ENCODE measurements at places on chromosomes 2 and 18.

- DNase-seq = no peak
Observed at GRCh38 chr2:180359522-180360282, 352.6 kb upstream of the CWC22 start.

- DNase-seq = no peak
Observed at GRCh38 chr2:127324635-127325034, 30.7 kb upstream of the ERCC3 start.

DNA sequence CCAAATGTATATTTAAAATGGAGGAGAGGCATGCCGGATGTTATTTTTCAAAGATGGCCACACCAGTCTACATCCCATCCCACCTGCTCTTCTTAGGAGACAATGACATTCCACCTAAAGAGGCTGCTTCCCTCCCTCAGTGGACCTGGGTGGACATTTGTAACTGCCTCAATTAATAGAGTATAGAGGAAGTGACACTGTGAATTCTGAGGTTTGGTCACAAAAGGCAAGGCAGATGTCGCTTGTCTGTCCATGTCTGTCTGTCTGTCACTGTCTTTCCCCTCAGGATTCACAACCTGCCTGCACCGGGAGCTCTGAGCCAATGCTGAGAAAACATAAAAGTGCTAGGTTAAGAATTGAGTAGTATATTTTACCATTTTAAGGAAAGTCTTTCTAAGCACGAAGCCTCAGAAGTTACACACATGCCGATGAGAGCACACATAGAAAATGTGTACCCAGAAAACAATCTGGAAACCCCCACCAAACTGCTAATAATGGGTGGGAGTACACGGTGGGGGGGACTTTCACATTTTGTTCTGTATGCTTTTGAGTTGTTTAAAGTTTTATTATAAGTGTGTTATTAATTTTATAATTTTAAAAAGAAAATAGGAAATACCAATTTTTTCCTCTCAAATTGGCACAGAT is 21.0 kb downstream of the MIB1 start:
- DNase-seq = no peak

GRCh38 chr2:107430006-107430405 is 396.7 kb upstream of the RGPD4 start:
- no peak for DNase-seq

- DNase-seq = no peak
Observed at GRCh38 chr2:127181851-127182250, 38.2 kb downstream of the CYP27C1 start.

GRCh38 chr2:152175012-152175367 is 573 bp downstream of the STAM2 start:
- no peak for DNase-seq

- no peak for DNase-seq
Observed at GRCh38 chr2:32783933-32784332, 156.1 kb downstream of the TTC27 start.

DNA sequence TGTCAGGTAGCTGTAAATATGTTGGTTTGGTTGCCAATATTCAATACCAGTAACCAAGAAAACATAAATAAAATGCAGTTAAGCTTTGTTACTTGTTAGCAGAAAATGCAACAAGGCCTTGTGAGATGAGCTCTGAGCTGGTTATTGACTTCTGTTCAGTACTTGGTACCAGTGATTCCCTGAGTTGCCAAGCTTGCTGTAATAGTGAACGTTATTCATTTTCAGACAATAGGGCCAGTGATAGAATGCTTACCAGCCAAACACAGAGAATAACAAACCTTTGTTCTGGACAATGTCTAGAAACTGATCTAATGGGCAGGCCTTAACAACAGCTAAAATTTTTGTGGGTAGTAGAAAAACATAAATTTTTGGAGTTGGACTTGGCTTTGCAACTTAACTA is 29.5 kb downstream of the RASGRP3 start:
- DNase-seq = no peak

DNA sequence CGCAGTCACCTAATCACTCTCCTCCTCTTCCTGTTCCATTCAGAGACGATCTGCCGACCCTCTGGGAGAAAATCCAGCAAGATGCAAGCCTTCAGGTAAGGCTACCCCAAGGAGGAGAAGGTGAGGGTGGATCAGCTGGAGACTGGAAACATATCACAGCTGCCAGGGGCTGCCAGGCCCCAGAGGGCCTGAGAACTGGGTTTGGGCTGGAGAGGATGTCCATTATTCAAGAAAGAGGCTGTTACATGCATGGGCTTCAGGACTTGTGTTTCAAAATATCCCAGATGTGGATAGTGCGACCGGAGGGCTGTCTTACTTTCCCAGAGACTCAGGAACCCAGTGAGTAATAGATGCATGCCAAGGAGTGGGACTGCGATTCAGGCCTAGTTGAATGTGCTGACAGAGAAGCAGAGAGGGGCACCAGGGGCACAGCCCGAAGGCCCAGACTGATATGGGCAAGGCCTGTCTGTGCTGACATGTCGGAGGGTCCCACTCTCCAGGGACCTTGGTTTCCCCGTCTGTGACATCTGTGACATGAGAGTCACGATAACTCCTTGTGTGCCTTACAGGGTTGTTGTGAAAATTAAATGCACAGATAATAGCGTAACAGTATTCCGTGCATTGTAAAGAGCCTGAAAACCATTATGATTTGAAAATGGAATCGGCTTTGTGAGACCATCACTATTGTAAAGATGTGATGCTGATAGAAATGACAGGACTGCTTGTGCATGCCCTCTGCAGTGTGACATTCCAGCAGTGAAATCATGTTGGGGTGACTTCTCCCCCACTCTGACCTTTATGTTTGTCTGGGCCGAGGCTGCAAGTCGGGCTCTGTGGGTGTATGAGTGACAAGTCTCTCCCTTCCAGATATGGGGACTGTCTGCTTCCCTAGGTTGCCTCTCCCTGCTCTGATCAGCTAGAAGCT is 510 bp downstream of the IL1RN start:
- DNase-seq = no peak

- DNase-seq = no peak
Observed at GRCh38 chr2:239289545-239289944, 111.3 kb downstream of the HDAC4 start.

Measured in activated CD4-positive, alpha-beta T cell treated with anti-CD3 and anti-CD28 coated beads, Interleukin-2, amount 50 U/mL, for 24 hours (primary cell).